KBM-7 (cell line): ENCODE measurements at places on chromosomes 4 and X.

GRCh38 chrX:150533863-150534262, 34.6 kb upstream of the MTM1 start:
- DNase-seq = peak; percentile 9

GRCh38 chr4:128796934-128797333, 12.6 kb upstream of the JADE1 start:
- DNase-seq = no peak

GRCh38 chr4:153962311-153963039, 173.6 kb upstream of the SFRP2 start:
- DNase-seq = no peak

GRCh38 chr4:74934016-74934831, 1.3 kb downstream of the PARM1 start:
- no peak for DNase-seq

DNA sequence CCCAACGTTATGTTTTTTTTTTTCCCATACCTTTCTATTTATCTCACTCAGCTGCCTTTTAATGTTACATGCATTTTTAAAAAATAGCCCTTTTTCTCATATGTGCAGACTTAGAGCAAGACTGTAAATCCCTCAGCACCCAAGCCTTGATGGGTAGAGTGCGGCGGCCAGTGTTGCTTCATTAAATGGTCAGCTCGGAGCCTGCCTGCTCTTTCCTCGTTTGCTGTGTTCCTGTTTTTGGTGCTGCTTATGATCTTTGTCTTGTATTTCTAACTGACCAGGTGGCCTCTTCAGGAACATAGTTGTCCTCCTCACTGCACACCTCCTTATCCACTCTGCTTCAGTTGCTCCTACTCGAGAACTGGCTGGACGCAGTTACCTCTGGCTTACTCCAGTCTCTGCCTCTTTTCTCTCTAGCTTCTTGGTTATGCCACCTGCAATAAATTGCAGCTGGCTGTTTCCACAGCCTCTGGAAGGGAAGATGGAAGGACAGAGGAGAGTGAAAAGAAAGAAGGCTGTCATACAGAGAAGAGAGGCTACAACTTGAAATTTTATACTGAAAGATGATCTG, 10.7 kb downstream of the RBPJ start:
- no peak for DNase-seq

GRCh38 chrX:57227691-57228090, 58.8 kb upstream of the FAAH2 start:
- peak; percentile 35 for DNase-seq

GRCh38 chrX:16212024-16212423, 44.7 kb downstream of the MAGEB17 start:
- no peak for DNase-seq

DNA sequence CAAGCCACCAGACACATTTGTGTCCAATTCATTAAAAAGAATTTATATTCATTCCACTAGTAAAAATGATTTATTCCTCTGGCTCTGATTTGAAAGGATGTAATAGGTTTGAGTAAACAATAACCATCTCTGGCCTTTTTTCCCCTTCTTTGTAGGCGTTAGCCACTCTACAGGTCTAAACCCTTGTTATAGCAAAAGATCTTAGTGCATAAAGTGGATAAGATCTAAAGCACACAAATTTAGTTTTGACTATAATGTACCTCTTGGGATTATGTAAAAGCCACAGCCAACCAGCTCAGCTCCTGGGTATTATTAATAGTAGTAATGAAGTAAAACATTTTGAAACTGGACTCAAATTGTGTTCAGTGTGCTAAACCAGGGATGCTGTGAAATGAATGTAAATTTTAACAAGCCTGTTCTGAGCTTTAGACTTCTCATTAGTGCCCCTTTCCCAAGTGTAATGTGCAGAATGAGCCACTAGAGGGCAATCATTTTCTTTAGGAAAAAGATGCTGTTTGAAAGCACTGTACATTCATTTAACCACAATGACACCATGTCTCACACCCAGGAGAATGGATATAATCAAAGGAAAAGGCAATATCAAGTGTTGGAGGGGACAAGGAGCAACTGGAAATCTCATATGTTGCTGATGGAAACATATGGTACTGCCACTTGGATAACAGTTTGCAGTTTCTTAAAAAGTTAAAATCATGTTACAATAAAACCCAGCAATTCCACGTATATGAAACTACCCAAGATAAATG, 69.7 kb downstream of the KLHL8 start:
- peak; percentile 84 for DNase-seq

GRCh38 chr4:88382621-88383020, 4.0 kb downstream of the HERC6 start:
- DNase-seq = no peak

DNA sequence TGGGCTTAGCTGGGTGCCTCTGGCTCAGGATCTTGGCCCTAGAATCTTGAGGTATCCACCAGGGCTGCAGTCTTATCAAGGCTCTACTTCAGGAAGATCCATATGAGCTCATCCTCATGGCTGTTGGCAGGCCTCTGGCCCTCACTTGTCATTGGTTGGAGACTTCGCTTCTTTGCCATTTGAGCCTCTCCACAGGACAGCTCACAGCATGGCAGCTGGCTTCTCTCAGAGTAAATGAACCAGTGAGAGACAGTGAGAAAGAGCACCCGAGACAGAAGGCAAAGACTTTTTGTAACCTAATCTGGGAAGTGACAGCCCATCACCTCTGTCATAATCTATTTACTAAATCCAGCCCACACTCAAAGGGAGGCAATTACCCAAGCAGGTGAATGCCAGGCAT, 236.8 kb downstream of the GPAT3 start:
- no peak for DNase-seq

- DNase-seq = no peak
These were observed 8.0 kb upstream of the BANK1 start for GRCh38 chr4:101782546-101782945.

DNA sequence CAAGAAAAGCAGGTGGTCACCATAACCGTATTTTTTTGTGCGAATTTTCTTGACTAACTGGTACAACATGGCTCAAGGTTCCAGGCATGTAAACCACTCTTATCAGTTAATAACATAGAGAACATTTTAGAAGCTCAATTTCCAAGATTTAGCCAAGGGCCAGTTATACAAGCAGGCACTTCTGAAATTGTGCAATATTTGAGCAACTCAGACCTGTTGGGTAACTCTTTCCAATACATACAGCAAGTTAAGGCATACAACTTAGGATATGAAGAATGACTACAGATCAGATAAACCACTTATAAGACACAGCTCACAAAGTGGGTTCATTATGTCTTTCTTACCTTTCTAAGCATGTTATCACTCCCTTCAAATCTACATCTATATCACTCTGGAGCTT, 43.9 kb downstream of the ZNF280C start:
- no peak for DNase-seq

DNA sequence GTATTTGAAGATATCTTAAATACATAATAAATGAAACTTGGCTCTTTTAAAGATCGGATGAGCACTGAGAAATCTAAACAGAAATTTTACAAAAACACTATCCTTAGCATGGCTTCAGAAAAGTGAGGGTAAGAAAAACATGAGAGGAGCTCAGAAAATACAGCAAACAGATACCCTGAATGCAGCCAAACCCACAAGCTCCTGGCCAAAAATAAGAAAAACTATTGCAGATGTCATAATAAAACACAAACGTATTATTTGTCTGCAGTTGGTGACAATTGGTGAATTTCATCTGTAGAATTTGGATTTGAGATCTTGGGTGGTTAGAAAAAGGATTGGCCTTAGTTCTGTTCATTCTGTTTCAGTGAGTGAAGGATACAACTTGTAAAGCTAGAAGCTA, 603.9 kb downstream of the INPP4B start:
- no peak for DNase-seq

- no peak for DNase-seq
These were observed 10.3 kb upstream of the PLCXD1 start for GRCh38 chrX:270848-271367.

DNA sequence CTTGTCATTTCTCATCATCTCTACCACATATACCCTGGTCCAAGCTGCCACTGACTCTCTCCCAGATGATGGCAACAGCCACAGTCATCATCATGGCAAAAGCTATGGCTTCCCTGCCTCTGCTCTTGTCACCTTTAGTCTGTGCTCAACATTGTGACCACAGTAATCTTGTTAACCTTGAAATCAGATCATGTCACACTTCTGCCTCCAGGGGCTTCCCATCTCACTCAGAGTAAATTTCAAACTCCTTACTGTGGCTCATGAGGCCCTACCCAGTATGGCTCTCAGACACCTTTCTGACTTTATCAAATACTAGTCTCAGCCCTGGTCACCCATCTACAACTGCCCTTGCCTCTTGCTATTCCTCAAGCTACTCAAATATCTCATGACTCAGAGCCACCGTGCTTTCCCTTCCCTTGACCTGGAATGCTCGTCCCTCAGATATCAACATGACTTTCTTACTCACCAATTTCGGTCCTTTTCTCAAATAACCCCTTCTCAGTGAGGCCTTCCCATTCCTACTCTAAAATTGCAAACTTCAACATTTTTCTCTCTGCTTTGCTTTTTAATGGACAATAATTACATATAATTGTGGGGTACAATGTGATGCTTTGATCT, 41.1 kb upstream of the STIM2 start:
- DNase-seq = no peak

DNA sequence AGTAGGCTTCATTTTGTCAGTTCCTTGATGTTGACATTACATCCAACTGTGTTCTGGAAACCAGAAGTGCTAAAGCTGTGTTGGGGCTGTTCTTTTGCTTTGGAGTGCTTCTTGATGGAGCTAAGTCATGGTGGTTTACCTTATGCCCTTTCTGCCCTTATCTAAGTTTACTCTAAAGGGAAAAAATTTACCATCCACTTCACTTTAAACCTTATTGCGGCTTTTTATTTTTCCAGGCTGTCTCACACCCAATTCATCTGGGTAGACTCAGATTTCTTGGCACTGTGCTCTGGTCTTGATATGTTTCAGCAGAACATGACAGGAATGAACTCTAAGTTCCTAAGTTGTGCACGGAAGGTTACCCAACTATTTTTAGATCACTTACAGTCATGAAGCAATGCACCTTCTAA, 104.7 kb upstream of the TTC29 start:
- DNase-seq = no peak

- no peak for DNase-seq
These were observed 196.7 kb upstream of the PSAPL1 start for GRCh38 chr4:7631288-7632014.

DNA sequence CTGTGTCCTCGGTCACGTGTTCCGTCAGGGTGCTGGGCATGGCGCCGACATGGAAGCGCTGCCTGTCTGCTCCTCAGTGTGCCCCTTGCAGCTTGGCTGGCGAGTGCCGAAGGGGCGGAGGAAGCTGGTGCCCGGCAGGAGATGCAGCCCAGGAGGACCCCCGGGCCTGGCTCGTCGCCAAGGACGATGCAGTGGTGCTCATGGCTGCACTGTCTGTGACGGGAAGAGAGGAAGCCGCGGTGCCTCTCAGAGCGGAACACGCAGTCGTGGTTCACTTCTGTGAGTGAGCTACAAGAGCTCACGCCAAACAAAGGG, 38.1 kb downstream of the FGFRL1 start:
- DNase-seq = no peak

DNA sequence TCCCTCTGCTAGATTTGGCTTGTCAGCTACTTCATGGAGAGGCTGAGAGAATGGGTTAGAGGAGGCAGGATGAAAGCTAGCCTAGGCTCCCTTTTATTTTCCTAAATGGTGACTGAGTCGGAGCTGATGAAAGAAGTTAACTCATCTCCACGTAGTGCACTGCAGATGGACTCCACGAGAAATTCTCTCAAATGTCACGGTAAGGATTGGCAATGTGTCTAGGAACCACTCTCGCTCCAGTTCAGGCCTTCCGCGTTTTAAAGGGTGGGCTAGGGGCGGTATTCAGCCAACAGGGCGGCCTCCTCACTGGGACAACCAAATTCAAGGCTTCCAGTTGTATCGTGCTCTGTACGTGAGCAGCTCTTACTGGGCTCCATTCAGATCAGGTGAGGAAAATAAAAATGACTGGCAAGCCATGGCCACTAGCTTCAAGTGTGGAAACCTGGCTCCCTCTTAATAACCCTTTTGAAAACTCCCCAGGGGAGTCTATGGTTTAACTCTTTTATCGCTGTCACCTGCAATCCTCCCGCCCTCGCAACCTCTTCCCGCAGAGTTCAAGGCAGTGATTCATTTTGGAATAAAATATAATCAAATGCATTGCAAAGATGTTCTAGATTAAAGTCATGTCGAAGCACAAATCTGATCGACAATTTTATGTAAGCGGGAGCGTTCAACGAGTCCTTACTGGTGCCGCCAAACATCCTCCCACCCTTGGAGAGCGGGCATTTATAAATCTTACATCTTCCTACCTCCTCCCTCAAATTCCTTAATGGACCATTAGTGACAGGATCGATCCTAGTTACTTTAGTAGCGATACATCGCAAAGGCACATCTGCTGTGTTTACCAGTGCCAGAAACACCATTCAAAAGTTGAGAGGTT, 1.2 kb downstream of the SPOCK3 start:
- no peak for DNase-seq

GRCh38 chr4:41517747-41518146, 20.2 kb upstream of the LIMCH1 start:
- no peak for DNase-seq

- DNase-seq = no peak
These were observed 28.0 kb downstream of the MGAT4D start for GRCh38 chr4:140469791-140470733.

DNA sequence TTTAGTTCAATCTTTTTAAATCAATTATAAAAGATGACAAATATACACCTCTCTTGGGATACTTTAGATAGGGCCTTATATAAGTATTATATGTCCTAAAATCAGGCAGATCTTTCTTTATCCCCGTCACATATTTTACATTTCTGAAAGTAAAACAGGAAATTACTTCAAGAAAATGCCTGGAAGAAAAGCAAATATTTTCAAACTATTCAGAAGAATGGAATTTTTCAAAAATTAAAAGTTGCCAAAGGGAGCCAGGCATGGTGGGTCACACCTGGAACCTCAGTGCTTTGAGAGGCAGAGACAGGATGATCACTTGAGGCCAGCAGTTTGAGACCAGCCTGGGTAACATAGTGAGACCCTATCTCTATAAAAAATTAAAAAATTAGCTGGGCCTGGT, 34.4 kb downstream of the MGARP start:
- DNase-seq = no peak

DNA sequence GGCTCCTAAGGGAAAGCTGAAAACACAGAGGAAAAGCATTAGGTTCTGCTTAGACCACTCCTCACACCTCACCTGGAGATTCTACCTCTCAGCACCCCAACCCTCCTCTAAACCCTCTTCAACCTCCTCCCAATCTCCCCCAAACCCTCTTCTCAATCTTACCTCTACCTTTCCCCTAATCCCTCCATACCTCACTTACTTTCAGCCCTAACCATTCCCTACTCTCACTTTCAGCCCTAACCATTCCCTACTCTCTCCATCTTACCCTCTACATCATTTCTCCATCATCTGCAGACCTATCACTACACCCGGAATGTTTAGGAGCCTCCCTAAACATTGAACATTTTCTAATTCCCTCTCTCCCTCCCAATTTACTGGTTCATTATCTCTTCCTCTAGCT, 3.5 kb downstream of the RTL3 start:
- no peak for DNase-seq

- no peak for DNase-seq
These were observed 8.3 kb upstream of the SRPK3 start for GRCh38 chrX:153772316-153773217.
